Central memory CD8-positive, alpha-beta T cell (primary cell): ENCODE measurements at places on chromosomes 16 and 17.

GRCh38 chr16:15682105-15682570 lies 32.1 kb downstream of the NDE1 start:
- DNase-seq: no peak

GRCh38 chr17:70169709-70170597 lies 621 bp downstream of the KCNJ2 start:
- DNase-seq: no peak

DNA sequence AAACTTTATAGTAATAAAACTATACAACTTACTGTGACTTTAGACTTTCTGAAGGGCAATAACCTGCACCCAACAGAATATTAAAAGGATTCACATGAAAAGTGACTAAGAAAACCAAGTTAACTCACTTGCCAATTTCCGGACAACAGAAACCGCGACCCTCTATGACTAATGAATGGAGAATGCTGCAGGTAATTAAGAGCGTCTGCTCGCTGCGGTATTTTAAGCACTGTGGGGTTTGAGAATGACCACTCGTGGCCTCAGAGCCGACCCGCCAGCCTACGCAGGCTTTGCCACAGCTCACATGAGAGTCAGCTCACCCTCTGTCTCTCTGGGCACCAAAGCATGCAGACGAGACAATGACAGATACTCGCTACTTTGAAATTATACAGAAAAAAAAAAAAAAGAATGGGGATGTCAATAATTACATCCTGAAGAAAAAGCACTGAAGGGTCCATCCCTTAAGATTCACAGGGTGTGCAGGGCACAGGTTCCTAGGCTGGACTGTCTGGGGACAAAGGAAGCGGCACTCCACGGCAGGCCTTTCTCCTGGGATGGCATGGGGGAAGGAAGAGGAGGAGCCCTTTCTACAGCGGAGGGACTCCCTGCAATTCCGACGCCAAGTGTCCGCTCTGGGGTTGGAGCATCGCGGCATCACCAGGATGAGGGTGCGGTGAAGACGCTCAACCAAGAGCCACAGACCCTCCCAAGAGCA lies 35.0 kb downstream of the ZCCHC14 start:
- DNase-seq: no peak

GRCh38 chr16:15533386-15533785 lies 99.0 kb downstream of the BMERB1 start:
- DNase-seq: no peak

DNA sequence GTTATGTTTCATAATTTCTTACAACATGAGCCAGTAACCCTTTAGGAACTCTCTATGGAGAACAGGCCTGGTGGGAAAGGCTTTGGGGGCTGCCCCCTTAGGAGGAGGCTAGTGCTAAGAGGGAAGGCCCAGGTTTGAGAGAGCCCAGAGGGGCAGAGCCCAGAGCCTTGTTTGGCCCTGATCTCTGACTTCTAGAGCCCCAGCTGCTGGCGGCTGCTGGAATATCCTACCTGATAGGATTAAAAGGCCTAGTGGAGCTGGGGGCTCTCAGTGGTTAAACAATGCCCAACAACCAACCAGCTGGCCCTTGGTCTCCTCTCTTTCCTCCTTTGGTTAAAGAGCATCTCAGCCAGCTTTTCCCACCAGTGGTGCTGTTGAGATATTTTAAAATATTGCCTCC lies 54.1 kb downstream of the IGF2BP1 start:
- no peak for DNase-seq

DNA sequence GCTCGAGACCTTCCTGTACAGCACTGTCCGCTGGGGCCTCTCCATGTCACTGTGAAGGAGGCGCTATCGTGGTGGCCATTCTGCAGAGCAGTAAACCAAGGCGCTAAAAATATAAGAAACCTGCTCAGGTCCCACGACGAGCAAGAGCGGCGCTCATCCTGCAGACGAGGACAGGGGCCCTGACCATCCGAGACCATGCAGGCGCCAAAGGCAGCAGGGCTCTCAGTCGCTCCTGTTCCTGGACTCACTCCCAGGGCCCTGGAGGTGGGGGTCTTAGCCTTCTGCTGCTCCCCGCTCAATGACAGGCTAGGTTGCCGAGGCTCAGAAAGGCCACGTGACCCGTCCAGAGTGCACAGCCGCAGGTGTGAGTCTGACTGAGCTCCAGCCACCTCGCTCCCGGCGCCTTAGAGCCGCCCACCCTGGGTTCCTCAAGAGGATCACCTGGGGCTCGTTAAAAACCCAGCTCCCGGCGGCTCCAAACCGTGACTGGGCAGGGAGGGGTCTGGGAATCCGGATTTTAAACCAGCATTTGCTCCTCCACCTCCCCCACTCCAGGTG lies 509 bp upstream of the ATP2C2 start:
- no peak for DNase-seq

DNA sequence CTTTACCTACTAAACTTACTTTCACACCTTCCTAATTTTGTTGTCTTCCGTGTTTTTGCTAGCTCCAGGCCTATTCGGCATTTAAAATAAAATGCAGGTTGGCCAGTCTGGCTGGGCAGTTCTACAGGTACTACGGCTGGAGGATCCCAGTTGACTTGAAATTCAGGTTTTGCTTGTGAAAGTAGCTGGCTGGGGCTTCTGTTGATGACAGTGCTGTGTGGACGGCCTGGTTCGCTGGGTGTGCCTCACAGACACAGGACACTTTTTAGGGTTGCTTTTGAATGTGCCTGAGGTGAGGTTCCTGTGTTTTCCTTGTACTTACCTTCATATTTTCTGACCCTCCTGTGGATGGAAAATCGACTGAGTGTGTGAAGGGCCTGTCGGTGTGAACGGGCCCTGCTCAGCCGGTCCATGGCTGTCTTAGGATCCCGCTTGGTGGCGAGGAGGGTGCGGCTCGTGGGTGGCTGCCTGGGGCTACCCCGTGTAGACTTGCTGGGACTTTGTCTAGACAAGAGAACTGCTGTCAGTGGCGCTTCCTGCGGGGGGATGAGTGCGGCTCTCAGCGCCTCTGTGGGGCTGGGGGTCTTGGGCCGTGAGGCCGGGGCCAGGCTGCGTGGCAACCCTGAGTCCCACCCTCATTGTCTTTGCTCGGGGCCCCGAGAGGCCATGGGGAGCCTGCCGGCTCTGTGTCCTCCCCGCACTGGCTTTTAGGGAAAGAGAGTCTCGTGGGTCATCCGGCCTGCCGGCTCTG lies 18.7 kb upstream of the ZNF750 start:
- DNase-seq: no peak

DNA sequence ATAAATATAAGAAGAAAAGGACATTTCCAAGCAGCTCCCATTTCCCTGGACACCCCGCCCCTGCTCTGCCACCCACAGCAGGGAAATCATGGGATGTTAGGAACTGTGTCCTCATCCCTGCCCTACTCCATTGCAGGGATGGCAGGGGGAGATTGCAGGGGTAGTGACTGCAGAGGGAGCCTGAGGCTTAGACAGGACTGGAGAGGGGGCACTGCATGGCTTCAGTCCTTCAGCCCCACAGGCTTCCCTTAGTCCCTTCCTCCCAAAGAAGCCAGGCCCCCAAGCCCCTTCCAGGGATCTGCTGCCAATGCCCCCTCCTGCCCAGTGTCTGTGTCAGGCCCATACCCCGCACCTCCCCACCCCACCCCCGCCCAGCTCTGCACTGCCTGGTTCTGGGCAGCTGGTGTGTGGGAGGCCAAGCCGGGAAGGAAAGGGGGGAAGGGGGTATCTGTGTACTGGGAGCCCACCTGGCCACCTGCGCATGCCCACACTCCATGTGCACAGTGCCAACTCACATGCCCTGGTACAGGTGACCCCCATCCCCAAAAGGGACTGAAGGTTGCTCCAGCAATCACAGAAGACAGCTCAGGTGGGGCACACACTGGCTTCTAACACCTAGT lies 3.3 kb downstream of the RUNDC3A start:
- no peak for DNase-seq

DNA sequence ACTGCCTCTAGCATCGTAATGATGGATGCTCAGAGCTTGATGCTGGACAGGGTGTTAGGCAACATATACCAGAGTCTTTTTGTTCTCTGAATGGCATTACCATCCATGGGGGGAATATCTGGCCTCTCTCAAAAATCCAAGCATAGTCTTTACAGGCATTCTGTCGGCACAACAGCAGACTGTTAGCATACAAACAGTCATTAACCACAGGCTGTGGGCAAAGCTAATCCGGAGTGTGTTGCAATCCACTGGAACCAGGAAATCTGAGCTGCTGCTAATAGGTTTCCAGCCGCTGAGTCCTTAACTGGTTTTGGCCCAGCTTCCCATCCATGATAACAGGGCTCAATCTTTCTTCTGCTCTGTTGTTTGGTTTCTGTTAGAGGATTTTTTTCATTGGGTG lies 371.9 kb downstream of the HS3ST3B1 start:
- no peak for DNase-seq

DNA sequence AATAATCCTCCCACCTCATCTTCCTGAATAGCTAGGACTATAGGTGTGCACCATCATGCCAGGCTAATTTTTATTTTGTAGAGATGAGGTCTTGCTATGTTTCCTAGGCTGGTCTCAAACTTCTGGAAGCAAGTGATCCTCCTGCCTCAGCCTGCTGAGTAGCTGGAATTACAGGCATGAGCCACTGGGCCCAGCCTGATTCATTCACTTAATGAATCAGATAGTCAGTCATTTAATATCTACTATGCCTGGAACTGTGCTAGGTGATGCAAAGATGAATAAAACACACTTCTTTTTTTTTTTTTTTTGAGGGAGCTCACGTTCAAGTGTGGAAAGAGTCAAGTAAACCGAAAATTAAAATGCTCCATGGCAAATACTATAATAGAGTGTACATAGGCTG lies 39.4 kb downstream of the EFCAB13 start:
- DNase-seq: no peak
